Left lobe of liver (tissue), 2 donors: ENCODE measurements at places on chromosomes 11 and 22. TPM values are rescaled to one million over a fixed set of nuclear protein-coding genes. Genes with fewer than 3 reads are reported as not detected.

- DNase-seq, result no peak
These were observed 6.4 kb downstream of the FADS2 start for GRCh38 chr11:61834278-61835048.

GRCh38 chr11:73268671-73269271 is 3.4 kb upstream of the P2RY6 start:
- DNase-seq, result peak; percentile 28

DNA sequence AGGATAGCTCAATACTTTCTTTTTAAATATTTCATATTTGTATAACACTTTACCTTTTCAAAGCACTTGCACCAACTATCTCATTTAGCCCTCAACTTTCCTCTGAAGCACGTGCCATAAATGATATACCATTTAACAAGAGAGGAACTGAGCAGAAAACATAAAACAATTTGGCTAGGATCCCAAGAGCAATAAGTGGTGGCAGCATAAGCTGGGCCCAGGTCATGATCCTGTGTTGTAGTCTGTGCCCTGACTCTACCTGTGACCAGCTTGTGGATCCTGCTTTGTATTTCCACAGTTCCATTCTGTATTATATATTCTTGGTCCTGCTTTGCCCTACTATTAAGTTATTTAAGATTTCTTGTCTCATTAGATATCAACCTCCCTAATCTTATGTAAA is 11.5 kb downstream of the ATP5MG start:
- no peak for DNase-seq

DNA sequence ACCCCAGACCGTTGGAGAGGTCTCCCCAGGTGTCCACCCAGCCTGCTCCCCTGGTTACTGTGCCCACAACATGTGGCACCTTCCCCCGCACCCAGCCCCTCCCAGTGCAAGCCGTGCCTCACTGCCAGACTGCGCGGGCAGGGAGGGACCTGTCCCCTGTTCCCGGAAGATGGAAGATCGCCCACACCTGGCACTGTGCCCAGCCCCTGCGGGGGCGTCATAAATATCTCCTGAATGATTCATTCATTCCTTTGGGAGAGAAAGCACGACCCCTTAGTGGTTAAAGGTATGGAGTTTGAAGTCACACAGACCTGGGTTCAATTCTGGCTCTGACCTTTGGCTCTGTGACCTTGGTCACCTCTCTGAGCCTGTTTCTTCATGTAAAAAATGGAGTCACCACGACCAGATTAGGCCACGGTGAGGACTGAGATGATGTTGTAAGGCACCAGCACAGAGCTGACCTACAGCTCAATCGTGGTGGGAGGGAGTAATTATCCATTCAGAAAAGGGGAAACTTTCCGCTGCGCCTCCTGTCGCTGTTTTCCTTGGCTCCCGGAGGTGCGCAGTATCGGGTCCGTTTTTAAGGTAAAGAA is 497 bp upstream of the SYT12 start:
- peak; percentile 70 for DNase-seq

DNA sequence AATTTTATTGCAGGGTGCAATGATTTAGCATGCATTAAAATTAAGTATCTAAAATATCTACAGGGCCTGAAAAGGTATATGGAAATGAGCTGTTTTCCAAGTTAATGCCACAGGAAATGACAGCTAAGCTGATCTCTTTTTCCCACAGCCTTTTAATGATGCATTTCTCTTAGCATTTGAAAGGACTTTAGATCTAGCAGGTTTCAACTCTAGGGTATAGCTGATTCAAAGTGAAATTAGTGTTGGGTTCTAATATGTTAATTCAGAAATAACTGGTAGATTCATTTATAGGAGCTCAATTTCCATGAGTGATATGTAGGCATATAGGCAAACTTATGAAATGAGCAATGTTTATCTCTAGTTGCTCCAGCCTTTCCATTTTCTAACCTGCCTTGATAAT is 274.2 kb downstream of the CASP12 start:
- no peak for DNase-seq

DNA sequence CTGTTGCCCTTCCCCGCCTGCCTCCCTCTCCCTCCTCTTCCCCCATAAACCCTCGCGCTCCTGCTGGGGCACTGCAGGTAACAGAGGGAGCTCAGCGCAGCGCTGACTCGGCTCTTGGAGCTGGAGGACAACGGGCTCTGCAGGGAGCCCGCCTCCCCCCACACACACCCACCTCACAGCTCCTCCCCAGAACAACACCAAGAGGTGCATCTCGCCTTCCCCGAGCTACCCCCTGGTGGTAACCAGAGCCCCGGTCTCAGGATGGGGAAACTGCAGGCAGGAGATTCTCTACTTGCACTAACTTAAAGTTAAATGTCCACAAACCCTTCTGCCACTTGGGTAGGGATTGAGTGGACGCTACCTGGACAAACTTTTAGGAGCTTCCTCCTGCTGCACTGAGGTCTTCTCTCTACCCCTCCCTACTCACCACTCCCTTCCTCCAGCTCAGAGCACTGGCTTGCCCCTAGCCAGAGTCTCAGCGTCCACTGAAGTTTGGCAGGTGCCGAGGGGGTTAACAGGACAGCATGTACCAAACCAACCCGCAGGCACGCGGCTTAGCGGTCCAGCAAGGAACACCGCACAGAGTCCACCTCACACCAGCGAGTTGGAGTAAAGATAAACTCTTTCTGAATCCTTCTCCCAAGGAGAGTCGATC is 4.0 kb upstream of the SCN4B start:
- no peak for DNase-seq

- DNase-seq, result peak; percentile 83
These were observed 8.1 kb upstream of the TOP3B start for GRCh38 chr22:21990445-21991303.

DNA sequence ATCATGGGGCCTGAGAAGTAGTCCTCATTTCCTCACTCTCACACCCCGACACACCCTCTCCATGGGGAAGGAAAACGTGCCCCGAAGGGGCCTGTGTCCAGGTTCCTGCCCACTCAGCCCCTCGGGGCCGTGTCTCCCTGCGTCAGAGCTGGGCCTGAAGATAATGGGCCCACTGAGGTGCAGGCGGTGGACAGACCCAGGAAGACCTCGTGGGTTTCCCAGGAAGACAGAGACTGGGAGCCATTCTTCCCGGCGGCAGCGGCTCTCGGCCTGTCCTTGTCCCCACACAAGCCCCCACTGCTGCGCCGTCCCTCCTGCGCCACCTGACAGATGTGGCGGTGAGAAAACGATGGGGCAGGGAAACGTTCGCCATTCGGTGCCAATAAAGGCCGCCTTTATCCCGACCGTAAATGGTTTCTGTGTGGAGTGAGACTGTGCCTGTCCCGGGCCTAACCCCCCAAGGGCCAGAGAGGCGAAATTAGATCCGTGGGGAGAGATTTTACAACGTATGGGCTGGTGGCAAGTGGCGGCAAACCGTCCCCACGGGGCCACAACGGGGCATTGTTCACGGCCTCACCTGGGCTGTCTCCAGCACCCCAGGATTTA is 89.0 kb downstream of the CDKN1C start:
- peak; percentile 40 for DNase-seq

DNA sequence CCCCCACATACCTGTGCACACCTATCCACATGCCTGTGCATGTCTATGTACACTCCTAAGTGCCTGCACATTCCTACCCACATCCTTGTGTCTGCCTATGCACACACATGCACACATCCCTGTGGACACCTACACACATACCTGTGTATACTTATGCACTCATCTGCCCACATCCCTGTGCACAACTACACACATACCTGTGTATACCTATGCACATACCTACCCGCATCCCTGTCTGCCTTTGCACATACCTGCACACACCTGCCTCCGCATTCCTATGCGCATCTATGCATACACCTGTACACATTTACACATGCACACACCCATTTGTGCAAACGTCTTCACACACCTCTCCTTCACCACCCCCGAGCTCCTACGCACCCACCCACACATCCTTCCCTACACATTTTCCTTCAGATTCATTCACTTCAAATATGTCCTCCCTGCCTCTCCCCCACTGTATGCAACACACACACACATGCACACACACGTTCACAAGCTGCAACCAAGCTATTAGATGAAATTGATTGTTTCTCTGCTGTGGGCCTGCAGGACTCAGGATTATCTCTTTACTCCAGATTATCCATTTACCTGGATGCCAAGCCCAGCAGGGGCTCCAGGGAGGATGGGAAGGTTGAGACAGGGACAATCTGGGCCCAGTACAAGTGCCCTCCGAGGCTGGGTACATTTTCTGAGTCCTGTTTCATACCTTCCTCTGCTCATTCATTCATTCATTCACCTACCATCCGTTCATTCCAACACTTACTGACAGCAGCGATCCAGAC is 53.2 kb downstream of the TSPAN18 start:
- no peak for DNase-seq

DNA sequence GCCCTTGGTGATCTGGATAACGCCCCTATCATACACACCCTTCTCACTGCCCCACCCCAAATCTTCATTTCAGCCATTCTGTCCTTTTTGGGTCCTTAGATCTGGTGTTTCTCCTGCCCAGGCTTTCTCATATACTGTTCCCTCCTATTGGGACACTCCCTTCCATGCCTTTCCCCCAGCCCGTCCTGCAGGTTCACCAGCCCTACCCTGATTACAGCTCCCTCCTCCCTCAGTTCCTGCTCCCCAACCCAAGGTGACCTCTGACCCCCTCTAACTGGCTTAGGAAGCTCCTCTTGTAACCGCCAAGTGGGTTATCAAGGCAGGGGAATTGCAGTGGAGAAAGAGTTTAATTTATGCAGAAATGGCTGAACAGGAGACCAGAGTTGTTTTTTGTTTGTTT is 13.0 kb downstream of the MTFP1 start:
- DNase-seq, result no peak

GRCh38 chr22:37985050-37985585 is 763 bp upstream of the SOX10 start:
- no peak for DNase-seq

DNA sequence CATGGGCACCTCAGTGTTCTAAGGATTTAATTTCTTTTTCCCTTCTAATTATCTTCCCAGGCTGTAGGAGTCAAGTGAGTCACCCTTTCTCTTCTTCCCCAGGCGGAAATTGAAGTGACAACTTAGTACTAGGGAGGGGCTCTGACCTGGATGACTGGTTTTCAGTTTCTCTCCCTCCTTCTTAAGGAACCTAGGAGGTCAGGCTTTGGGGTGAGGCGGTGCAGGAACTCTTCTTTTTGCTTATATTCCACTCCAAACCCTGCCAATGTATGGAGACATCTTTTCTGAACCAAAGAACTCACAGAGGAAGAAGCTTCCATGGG is 12.6 kb downstream of the ZDHHC5 start:
- no peak for DNase-seq

- peak; percentile 39 for DNase-seq
These were observed 14.6 kb downstream of the GLB1L2 start for GRCh38 chr11:134346101-134346975.

DNA sequence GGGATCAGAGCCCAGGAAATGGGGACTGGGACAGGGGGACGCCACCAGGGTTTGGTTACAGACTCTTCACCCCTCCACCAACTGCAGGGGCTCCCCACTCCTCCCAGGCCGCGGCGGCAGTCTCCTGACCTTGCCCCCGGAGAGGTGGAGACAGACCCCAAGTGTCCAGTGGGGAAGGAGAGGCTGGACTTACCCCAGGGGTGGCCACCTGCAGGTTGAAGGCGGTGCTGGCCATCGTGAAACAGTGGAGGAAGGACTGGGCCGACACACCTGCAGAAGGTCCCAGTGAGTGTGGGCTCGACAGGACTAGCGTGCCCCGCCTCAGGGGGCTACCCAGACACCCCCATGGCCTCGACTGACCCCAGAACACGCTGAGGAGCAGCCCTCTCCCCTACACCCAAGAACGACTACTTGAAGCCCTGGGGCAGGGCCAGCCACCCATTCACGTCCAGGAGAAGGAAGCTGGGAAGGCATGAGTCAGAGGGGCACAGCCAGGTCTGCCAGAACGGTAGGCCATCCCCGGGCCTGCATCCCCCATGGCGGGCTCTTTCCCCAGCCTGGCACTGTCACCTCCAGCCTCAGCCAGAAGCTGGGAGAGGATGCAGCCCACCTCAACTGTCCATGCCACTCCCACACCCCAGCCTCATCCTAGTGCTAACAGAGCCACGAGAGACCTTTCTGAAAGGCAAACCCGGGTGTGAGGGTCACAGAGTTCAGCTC is 2.3 kb downstream of the GATD1 start:
- DNase-seq, result no peak

DNA sequence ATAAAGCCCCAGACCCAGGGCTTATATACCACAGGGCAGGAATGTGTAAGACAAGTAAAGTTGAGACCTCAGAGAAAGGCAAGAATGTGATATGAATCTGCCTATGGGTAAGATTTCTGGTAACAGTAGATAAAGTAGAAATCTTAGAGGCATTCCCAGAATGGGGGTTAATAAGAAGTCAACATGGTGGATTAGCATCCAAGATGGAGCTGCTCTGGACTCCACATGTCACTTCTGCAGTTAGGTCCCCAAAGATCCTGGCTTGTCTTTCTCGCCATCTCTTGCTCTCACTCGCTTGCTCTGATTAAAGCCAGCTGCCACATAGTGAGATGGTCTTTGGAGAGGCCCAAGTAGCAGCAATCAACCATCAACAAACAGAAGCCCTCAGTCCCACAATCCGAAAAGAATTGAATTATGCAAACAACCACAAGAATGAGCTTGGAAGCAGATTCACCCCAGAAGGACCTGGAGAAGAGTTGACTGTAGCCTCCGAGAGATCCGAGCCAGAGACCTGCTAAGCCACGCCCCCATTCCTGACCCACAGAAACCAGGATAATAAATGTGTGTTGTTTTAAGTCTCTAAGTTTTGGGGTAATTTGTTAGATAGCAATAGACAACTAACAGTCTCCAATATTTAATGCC is 5.4 kb upstream of the C11orf86 start:
- no peak for DNase-seq

GRCh38 chr11:45392591-45393091 is 106.5 kb upstream of the SYT13 start:
- DNase-seq, result no peak

DNA sequence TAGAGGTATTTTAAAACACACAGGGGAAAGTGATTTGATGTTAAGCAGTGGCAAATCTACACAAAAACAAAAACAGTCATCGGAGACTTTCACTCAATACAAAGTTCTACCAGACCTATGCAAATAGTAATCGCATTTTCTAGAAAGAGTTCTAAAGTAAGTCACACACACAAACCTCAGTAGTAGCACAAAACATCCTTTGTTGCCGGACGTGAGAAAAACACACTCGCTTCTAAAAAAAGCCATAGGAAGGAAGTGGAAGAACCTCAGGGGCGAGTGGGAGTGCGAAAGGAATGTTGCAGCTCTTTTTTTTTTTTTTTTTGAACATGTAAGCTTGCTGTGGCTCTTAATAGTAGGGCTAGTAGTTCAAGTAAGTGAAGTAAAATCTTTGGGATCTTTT is 88.9 kb downstream of the MAML2 start:
- DNase-seq, result no peak

The SLC37A2 gene
- total RNA-seq, result 3.1 TPM

The MS4A15 gene
- not detected for total RNA-seq

The PTPMT1 gene
- 23.8 TPM for total RNA-seq

The RAG2 gene
- not detected for total RNA-seq

The ART5 gene
- total RNA-seq, result not detected

The LSP1 gene
- 3.6 TPM for total RNA-seq

The FAM111B gene
- 0.23 TPM for total RNA-seq

The SEC14L6 gene
- 0.08 TPM for total RNA-seq

The PARVA gene
- total RNA-seq, result 22.4 TPM
